Foreskin keratinocyte (primary cell): ENCODE measurements at places on chromosomes 12 and 14. TPM values are rescaled to one million over a fixed set of nuclear protein-coding genes. Genes with fewer than 3 reads are reported as not detected.

ACOT6 gene
- total RNA-seq = not detected in 2 replicates

FLRT2 gene
- 52.5 and 111 TPM in 2 replicates for total RNA-seq

GDF11 gene
- total RNA-seq = 7.9 and 9.0 TPM in 2 replicates

PMEL gene
- 0.85 and 1.3 TPM in 2 replicates for total RNA-seq

ZC2HC1C gene
- 0.78 and 1.5 TPM in 2 replicates for total RNA-seq

PLBD1 gene
- 2.0 and 3.6 TPM in 2 replicates for total RNA-seq

LRRC43 gene
- 0.28 and 0.61 TPM in 2 replicates for total RNA-seq

MGAT4C gene
- total RNA-seq = not detected in 2 replicates

OR4Q2 gene
- total RNA-seq = not detected in 2 replicates

POP5 gene
- total RNA-seq = 60.7 and 65.4 TPM in 2 replicates

PLEKHH1 gene
- 3.5 and 3.8 TPM in 2 replicates for total RNA-seq

FAIM2 gene
- not detected in 2 replicates for total RNA-seq

PRR4 gene
- total RNA-seq = 1.2 TPM in 2 replicates

C12orf50 gene
- not detected in 2 replicates for total RNA-seq

TMEM63C gene
- 0.49 and 0.65 TPM in 2 replicates for total RNA-seq

SPIC gene
- not detected in 2 replicates for total RNA-seq

LALBA gene
- not detected in 2 replicates for total RNA-seq

DIP2B gene
- 29.6 and 30.7 TPM in 2 replicates for total RNA-seq

RERG gene
- not detected in 2 replicates for total RNA-seq

DLST gene
- 83.2 and 84.3 TPM in 2 replicates for total RNA-seq

SLC4A8 gene
- 0.95 and 1.3 TPM in 2 replicates for total RNA-seq

TSPAN8 gene
- total RNA-seq = not detected in 2 replicates

SMCO3 gene
- not detected in 2 replicates for total RNA-seq

GPR162 gene
- total RNA-seq = 0.14 and 0.21 TPM in 2 replicates

TSPAN31 gene
- 23.9 and 25.0 TPM in 2 replicates for total RNA-seq

RPGRIP1 gene
- not detected in 2 replicates for total RNA-seq

TGM1 gene
- 4.3 and 5.9 TPM in 2 replicates for total RNA-seq
